ENCODE measurements at places on chromosomes 2 and 18. TPM values are rescaled to one million over a fixed set of nuclear protein-coding genes. Genes with fewer than 3 reads are reported as not detected.

ALPG gene
- not detected for total RNA-seq

FBLN7 gene
- total RNA-seq: 0.66 TPM

MAP3K19 gene
- not detected for total RNA-seq

PLB1 gene
- total RNA-seq: 2.4 TPM

ASXL3 gene
- 0.14 TPM for total RNA-seq

UGT1A8 gene
- total RNA-seq: not detected

Data from placental pericyte (primary cell).